Body of pancreas (tissue), 4 donors: ENCODE measurements at places on chromosomes 4 and X. TPM values are rescaled to one million over a fixed set of nuclear protein-coding genes. Genes with fewer than 3 reads are reported as not detected.

Gene NXF2B
- total RNA-seq, result not detected

Gene ADH1A
- 0.26 TPM for total RNA-seq

Gene ETFDH
- 96.2 TPM for total RNA-seq

Gene TSPAN6
- 8.2 TPM for total RNA-seq

Gene CNKSR2
- total RNA-seq, result 60.0 TPM

Gene HAND2
- 11.4 TPM for total RNA-seq

Gene SYTL4
- 19.1 TPM for total RNA-seq

Gene ERAS
- not detected for total RNA-seq

Gene TSR2
- total RNA-seq, result 11.2 TPM

Gene ADGRA3
- 45.9 TPM for total RNA-seq

Gene SPCS3
- 79.1 TPM for total RNA-seq

Gene CLCN4
- 1.6 TPM for total RNA-seq

Gene RBM47
- total RNA-seq, result 79.9 TPM

Gene SERPINA7
- not detected for total RNA-seq

Gene GPR143
- total RNA-seq, result 2.3 TPM

Gene PHEX
- not detected for total RNA-seq

Gene PCSK1N
- 196 TPM for total RNA-seq

Gene AFP
- total RNA-seq, result not detected

Gene UGT2B10
- total RNA-seq, result not detected
